Activated T-cell treated with anti-CD3 and anti-CD28 coated beads for 48 hours (primary cell): ENCODE measurements at places on chromosomes 13 and 19.

DNA sequence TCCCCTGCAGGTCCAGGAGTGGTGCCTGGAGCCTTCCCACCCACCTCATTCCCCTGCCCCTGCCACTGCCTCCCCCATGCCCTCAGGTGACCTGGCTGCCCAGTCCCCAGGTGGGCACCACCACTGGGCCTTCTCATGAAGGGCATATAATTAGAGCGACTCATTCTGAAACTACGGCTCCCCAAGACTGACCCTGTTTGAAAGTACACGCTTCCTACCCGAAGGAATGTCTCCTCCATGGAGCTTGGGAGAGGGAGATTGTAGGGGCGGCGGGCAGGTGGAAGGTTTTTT is 52.6 kb downstream of the GPR12 start:
- no peak for DNase-seq

DNA sequence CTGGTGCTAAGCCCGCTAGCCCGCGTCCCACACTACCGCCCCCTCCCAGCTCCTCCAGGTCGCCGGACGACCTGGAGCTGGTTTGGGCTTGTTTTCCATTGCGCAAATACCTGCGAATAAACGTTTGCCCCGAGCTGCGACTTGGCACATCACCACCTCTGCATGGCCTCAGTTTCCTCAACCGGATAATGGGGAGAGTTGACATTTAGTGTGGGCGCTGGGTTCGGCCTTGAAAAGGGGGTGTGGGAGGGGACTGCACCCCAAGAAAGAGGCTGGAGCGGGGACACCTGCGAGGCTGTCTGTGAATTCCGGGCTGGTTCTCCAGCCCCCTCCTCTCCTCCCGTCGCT is 11.0 kb upstream of the JUND start:
- DNase-seq, result no peak

- no peak for DNase-seq
Measured at GRCh38 chr19:41435936-41436673, 3.6 kb downstream of the DMAC2 start.

DNA sequence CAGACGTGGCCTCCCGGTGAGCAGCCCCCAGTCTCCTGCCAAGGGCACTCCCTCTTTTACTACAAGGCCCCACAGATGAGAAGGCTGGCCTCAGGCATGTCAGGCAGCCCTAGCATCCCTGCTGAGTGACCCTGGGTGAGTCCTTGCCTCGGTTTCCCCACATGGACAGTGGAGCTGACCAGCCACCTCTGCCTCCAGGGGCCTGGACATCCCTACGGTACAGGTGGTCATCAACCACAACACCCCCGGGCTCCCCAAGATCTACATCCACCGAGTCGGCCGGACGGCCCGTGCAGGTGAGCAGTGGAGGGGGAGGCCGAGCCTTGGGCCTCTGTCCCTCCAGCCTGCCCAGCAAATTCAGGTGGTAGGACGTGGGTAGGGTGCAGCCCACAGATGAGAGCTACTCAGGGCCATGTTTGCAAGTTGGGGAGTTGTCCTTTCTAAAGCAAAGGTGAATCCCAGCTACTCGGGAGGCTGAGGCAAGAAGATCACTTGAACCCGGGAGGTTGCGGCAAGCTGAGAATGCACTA is 5.2 kb downstream of the DDX49 start:
- no peak for DNase-seq
